ENCODE measurements at places on chromosomes 3 and 15.

GRCh38 chr15:57405133-57405532 lies 28.8 kb downstream of the CGNL1 start:
- no peak for DNase-seq

DNA sequence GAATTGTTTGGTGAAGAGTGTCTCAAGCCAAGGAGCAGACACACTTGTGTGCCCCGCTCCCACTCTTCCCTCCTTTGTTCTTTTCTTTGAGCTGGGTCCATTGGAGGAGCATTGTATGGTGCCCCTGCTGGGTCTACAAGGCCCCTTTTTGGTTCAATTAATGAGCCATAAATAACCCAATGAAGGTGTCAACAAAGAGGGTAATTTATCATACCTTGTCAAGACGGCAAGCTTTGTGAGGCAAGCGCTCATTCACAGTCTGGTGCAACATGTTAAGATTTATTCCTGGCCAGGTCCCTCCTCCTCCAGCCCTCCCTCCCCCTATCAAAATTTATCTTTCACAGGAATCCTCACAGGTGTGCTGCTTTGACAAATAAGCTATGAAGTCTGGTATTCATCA lies 300.1 kb downstream of the RORA start:
- DNase-seq, result no peak

DNA sequence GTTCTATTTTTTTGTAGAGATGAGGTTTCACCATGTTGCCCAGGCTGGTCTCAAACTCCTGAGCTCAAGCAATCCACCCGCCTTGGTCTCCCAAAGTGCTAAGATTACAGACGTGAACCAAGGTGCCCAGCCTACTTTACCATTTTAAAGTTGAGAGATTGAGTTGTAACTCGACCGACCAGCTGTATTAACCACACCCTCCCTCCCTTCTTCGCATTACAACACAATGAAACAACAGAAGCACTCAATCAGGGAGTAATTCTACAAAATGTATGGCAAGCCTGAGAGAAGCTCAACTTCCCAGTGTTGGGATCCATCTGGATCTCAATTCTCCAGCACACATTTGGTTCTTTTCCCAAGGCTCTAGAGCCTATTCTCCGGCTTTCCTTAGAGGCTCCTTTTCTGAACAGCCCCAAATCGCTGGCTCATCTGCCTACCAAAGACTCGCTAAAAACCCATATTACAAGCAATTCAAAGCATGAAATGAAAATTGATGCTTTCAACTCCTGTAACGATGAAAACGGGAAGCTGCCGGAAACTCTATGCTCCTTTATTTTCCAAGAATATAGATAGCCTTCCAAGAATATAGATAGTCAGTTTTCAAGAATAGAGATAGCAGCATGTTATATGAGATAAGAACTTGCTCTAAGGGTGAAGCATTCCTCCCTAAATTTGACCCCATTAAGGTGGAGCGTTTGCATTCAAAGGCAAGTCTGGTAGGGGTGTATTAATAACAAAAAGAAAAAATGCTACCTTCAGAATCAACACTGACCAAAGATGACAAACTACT lies 450.9 kb downstream of the MAGI1 start:
- DNase-seq, result no peak

DNA sequence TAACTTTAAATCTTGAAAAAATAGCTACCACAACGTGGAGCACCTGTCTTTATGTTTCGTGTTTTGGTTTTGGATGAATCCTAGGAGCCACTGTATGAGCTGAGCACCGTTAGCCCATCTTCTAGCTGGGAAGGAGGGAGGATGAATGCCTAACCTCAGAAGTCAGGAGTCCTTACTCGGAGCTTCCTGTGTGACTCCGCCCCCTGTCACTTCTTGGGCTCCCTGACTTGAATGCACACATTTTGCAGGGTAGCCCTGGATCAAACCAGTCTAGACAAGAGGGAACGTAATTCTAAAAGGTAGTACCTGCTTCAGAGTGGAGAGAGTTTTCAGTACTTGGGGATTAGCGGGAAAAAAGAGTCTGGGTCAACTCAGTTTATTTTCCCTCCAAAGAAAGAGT lies 5.3 kb downstream of the GABRA5 start:
- DNase-seq, result no peak

DNA sequence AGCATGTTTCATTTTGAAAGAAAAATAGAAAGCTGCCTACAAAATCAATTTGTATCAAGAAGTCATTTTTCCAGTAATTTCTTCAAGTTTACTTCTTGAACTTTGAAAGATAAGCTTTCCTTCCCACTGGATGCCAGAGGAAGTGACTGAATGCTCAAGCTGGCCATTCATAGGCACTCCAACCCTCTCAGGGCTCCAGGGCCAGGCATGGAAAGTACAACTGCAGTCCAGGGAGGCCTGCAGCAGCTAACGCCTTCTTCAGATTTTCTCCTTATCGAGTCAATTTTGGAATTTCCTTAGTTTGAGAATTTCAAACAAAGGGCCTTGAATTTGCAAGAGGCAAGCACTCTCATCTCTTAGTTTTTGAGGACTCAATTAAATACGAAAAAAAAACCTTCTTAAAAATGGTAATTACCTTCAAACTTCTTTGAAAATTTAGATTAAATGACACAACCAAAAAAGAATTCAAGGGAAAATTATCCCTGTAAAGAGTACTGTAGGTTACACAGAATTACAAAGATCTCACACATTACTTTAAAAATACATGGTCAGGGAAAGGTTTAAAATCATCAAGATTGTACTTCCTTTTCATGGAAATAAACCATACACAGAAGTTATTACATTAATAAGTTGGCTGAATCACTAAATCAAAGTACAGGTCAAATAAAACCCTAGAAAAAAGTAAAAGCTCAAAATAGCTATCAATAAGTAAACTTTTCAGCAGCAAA lies 2.5 kb downstream of the UBP1 start:
- peak; percentile 21 for DNase-seq

GRCh38 chr3:16349986-16350596 lies 85.1 kb downstream of the OXNAD1 start:
- DNase-seq, result no peak
